ENCODE measurements at places on chromosomes 1 and 21.

GRCh38 chr1:224245188-224245587 lies 62.1 kb downstream of the DEGS1 start:
- peak; percentile 44 for DNase-seq

- DNase-seq, result no peak
These were observed 88.8 kb upstream of the GPR52 start for GRCh38 chr1:174358786-174359453.

DNA sequence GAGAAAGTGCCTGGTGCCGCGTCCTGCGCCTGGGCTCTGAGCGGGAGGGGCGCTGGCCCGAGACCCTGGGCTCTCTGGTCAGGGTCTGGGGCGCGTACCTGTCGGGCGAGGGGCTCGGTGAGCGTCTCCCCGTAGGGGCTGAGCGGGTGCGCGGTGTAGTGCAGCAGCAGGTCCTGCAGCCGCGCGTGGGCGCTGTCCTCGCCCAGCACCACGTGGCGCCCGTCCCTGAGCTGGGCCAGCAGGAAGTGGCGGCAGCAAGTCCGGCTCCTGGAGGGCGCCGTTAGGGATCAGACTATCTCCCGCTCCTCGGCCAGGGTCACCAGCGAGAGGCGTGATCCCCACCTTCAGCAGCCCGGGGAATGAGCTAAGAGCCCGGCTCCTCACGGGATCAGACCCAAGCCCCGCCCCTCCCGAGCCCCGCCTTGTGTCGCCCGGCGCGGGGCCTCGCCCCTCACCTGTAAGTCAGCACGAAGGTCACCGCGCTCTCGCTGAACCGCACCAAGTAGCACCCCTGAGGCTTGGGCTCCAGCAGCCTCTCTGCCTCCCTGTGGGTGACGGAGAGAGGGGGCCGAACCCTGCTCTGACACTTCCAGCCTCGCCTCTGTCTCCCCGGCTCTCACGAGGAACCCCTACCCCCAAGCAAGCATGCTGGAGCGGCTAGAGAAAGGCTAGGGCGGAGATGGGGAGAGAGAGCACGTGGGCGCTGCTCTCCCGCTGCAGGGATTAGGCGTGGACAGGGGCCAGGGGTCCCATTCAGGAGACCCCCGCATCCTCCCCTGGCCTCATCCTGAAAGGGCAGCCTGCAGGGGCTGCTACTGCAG lies 2.7 kb downstream of the SH2D2A start:
- DNase-seq, result peak; percentile 65

DNA sequence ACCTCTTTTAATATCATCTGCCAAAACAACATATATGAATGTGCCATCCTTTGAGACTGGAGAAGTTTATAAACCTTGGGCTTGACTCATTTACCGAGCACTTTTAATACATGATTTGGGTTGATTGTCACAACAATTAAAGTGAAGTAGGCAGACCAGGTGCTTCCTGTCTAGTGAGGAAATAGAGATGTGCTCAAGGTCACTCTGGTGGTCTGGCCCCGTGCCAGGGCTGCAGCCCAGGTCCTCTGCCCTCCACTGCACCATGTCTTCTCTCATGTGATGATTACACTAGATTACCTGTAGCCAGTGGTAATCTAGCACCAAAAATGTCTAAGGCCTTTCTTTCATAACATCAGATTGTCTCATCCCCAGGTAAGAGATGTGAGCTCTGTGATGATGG lies 61.8 kb upstream of the LAMC2 start:
- no peak for DNase-seq

DNA sequence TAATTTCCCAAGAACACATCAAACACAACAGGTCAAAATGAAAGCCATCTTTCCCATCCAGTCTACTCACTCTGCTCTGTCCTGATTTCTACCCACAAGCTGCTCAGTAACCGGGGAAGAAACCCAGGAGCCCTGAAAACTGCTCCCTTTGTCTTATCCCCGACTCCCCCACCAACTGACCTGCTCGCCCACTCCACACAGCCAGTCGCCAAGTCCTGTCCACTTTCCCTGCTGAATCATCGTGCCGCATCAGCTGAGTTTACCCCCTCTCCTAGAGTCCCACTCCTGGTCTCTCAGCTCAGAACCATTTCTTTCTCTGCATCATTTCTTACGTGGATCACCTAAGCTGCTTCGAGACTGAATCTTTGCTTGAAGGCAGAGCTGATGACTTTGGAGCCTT lies 11.2 kb upstream of the RCAN1 start:
- DNase-seq, result no peak

- DNase-seq, result peak; percentile 64
These were observed 699 bp upstream of the NES start for GRCh38 chr1:156677616-156678596.

- no peak for DNase-seq
These were observed 5.7 kb downstream of the AK5 start for GRCh38 chr1:77287535-77287934.

GRCh38 chr1:30103708-30104411 lies 619.5 kb downstream of the MATN1 start:
- DNase-seq, result no peak

DNA sequence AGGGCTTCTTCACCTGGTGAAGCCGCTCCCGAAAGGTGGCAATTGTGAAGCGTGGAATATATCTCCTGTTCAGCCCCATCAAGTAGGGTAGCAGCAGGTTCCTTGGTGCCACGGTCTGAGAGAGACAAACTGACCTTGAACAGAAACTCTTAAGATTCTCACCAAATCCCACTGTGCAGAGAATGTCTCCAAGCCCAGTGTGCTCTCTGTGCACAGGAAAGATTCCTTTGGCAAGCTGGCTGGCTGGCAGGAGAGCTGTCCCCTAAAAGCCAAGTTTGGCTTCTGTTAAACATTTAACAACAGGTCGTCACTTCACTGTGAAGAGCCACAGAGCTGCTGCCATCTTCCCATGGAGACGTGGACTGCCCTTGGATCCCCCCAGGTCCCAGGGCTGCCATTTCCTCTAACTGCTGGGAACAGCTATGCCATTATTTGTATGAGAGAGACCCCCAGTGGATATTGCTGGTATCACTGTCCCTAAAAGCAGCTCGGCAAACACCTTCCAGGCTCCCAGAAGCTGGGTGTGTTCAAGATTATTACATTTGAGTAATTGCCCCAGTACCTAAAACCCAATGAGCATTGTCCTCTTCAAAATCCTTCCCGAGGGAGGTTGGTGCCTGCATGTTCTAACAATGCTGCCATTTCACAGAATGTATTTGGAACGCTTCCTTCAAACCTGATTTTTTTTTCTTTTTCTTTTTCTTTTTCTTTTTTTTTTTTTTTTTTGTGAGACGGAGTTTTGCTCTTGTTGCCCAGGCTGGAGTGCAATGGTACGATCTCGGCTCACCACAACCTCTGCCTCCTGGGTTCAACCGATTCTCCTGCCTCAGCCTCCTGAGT lies 71.8 kb downstream of the CD58 start:
- no peak for DNase-seq

DNA sequence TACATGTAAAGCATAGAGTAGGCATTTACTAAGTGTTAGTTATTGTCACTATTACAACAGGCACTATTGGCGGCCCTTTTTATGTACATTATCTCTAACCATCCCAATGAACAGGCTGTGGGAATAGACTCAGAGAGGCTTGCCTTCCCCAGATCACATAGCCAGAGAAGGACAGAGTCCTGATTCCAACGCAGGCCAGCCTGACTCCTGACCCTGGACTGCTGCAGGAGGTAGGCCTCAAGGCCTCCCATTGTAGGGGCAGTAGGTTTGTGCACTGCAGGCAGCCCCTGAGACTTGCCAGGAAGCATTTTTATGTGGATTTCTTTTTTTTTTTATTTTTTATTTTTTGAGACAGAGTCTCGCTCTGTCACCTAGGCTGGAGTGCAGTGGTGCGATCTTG lies 6.4 kb upstream of the GFI1 start:
- no peak for DNase-seq

- DNase-seq, result peak; percentile 68
These were observed 45.9 kb downstream of the SLC19A1 start for GRCh38 chr21:45496151-45496967.

DNA sequence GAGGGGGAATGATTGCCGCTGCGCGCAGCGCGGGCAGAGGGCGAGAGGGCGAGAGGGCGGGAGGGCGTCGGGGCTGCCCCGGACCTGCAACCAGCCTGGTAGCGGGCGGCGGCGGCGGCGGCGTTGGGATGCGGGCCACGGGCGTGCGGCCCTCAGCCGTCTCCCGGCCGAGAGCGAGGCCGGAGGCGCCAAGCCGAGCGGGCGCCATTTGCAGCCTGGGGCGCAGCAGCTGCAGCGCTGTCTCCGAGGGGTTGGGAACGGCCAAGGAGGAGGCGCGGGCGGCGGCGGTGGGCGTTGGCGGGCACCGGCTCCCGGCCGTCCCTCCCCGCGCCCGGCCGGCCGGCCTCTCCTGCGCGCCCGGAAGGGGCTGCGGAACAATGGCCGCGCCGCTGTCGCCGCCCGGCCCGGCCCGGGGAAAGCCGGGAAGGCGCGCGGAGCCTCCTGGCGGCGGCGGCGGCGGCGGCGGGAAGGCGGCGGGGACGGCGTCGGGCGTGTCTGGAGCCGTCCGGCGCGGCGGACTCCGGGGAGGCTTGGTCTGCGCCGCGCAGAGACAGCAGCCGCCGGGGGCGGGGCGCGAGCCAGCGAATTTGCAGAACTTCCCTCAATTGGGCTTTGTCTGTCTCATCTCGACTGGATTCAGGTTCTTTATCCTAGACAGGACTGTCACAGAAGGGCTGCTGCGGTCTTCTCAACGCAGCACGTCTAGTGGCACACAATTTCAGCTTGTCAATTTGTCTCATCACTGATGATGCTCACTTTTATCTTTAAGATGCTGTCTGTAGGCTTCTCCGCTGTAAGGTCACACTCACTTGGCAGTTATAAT lies 35.7 kb downstream of the ZBTB8B start:
- DNase-seq, result peak; percentile 63

DNA sequence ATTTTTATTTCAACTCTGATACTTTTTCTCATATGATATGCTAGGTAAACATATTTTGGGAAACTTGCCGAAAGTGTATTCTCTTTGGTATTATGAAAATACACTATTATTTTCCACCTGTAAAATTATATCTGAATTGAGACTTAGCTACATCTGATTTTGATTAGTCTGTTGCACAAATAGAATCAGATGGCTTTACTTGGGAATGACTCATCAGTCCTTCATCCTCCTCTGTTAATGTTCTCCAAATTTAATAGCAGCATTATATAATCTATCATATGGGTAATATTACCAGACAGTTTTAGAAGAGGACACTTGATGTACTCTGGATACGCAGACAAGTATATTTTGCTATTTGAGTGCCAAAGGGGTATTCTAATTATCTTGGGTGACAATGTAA lies 245.3 kb downstream of the CTH start:
- no peak for DNase-seq

- no peak for DNase-seq
These were observed 39.4 kb downstream of the LTN1 start for GRCh38 chr21:28953247-28953646.

GRCh38 chr1:21820597-21821232 lies 8.7 kb downstream of the LDLRAD2 start:
- DNase-seq, result no peak

DNA sequence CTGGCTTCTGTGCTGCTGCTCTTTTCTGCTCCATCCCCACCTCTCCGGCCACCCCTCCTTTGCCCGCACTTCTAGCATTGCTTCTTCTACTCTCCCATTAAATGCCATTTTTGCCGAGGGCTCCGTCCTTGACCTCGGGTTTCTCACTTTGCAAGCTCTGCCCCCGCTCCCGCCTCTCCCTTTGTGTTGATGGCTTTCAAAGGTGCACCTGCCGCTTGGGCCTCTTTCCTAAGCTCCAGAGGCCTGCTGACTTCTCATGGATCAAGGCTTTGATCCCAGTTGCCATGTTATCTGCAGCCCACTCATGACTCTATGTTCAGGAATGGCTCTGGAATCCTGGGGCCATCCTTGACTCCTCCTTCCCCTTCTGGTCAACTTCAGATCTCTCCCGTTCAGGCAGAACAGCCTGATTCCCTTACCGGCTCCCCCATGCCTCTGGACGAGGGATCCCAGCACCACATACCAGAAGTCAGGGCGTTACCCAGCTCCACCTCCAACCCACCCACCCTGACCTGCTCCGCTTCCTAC lies 54.3 kb downstream of the TLR5 start:
- DNase-seq, result no peak

DNA sequence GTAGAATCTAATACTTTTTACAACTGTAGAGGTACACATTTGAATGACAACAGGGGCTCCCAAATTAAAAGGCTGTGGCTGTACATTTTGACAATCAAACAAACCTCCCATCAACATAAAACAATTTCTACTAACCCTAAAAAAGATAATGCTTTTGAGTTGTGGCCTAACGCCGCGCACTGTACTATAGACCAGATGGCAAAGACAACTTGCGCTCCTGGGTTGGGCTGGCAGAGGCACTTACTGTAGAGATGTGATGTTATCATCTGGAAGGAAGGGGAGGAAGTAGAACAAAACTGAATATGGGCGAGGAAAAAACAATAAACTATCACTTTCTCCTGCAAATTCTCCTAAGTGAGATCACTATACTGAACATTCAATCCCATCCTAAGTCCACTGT lies 26.1 kb downstream of the SPRTN start:
- no peak for DNase-seq

DNA sequence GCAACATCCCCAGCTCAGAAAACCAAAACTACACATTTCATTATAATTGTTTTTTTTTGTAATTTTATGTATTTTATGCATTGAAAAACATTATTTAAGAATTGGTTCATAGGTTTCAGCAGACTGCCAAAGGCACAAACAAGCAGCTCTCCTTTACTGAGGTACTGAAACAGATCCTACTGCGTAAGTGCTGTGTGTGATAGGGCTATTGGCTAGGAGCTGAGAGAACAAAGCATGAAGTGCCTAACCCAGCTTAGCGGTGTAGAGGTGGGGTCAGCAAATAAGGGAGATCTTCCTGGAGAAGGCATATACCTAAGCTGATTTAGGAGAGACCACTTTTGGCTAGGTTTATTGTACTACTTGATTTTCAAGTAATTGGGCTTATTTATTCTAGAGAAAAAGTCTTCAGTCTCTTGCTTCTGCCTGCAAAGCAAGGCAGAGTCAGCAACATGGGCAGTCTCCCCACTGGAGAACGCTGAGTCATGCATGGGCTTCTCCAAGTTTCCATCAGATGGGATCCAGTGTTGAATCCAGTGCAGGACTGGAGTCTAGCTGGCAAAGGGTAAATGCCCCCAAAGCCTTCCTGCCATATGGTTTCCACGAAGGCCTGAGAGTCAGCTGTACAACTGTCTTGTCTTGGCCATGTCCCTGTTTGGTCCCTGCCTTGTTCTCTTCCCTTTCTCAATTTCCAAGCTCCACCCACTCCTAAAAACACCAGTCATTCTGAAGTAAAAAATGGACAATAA lies 18.0 kb upstream of the YTHDF2 start:
- DNase-seq, result no peak

- no peak for DNase-seq
These were observed 71.9 kb upstream of the GOLT1A start for GRCh38 chr1:204285436-204286305.

GRCh38 chr1:119186471-119186870 lies 46.0 kb upstream of the WARS2 start:
- no peak for DNase-seq

DNA sequence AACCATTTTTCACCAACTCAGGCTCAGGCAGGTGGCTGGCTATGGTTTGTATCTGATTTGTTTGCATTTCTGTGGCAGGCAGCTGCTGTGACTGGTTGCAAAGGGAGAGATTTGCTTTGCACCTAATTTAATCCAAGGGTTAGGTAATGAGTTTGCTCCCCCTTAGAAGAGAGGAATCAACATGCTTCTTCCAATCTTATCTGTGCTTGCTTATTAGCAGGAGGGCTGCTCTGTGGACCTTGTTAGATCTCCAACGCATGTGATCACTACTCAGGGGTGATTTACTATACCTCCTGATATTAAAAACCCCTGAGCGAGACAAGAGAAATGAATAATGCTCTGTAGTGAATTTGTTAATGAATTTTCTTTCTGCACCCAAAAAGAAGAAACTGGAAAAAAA lies 20.5 kb downstream of the OLFML3 start:
- DNase-seq, result no peak
